ENCODE measurements at places on chromosomes 7 and 10.

DNA sequence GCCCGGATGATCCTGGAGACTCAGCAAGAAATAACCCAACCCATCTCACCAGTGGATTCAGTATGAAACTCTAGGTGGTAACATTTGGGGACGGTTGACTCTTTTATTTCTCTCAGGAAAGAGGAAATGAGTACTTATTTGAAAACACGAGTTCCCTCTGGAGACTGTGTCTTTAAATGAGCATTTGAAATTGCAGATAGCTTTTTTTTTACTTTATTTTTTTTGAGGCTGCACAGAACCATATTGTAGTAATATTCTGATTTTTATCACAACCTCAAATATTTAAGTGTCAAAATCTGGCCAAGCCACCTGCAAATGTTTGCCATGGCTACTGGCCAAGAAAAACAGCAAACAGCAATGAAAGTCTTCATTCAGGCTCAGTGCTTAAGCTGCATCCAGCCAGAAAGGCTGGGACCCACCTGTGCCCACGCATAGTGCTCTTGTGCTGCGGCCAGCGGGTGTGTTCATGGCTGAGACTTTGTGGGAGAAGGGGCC is 160.8 kb downstream of the CREB5 start:
- DNase-seq, result no peak

- DNase-seq, result no peak
These were observed 53.0 kb downstream of the TCF7L2 start for GRCh38 chr10:113003052-113003451.

GRCh38 chr7:92621561-92622023 is 31.4 kb upstream of the FAM133B start:
- DNase-seq, result no peak

DNA sequence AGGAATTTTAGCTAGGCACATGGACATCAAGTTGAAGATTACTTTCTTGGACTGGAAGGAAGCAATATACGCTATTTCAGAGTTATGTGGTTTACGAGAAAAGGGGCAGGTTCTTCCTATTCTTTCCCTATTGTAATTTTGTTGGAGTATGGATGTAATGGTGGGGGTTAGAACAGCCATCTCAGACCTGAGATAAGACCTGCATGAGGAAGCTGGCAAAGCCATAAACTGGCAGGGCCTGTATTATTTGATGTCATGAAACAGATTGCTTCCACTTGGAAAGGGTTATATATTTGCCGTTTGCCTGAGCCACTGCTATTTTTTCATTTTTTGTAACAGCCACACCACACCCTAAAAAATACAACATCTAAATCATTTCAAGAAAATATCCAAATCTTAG is 220.5 kb upstream of the MAGI2 start:
- DNase-seq, result no peak

DNA sequence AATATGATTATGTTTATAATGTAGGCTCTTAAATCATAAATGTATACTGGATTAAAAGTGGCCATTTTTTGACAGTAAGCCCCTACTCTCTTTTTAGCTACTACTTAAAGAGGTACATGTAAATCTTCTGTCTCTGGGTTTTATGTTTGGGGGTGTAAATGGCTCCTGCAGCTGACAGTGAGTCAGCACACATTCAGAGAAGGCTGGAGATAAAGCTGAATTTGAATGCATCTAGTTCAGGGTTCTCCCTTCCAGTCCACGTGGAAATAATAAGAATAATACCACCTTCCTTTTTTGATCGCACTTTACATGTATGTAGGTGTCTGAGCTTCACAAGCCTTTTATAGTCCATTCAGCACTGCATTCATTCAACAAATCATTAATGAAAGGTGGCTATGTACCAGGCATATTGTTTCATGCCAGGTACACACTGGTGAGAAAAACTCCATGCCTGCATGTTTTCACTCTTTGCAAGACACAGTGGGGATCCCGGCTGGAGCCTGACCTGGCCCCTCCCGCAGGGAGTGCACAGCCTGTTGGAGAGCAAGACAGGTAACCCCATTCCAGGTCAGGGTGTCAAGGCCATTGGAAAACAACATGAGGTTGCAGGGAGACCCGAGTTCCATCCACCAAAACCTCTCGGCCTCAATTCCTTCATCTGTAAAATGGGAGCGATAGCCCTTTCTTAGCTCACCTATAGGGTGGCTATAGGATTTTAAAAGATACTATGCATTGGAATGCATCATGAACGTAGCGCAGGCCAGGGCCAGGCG is 107.5 kb upstream of the ANLN start:
- no peak for DNase-seq

DNA sequence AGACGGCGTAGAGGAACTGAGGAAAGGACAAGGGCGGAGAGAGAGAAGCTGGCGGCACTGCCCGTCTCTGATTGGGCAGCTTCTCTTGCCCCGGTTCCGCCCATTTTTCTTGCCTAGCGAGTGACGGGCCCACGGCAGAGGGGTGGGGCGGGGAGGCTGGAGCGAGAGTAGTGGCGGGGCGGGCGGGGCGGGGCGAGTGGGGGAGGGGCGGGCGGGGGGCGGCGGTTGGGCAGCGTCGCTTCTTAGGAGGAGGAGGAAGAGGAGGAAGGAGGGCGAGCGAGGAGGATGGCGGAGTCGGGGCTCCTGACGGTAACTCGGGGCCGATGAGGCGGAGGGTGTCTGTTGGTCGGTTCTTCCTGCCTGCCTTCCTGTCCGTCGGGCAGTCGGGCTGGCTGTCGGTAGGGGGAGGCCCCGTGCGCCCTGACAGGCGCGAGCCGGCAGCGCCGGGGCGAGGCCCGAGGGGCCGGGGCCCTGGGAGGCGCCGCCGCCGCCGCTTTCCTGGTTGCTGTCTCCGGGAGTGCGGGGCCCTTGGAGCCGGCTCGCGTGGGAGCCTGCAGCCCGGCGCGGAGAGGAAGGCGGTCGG is at the start of gene SHOC2:
TSS of gene SHOC2 (plus strand) at position 256 of the 583 bp plus-strand sequence. CDS start 44,755 bp downstream, outside the sequence.
- peak; percentile 96 for DNase-seq

DNA sequence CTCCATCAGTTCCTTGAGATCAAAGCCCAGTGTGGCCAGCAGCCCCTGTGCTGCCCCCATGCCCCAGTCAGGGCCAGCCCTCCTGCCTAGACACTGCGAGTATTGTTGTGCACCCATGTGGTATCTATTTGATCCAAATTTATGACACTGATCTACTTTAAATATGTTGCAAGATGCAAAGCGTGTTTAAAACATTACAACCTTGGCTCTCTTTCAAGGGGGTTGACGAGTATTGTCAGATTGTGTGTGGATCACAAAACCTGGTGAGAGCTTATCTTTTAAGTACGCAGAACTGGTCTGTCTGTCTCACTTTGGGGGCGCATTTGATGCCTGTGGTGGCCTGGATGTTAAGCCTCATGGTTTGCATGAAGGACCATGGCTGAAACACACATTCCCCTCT is 108.9 kb downstream of the COL13A1 start:
- no peak for DNase-seq

DNA sequence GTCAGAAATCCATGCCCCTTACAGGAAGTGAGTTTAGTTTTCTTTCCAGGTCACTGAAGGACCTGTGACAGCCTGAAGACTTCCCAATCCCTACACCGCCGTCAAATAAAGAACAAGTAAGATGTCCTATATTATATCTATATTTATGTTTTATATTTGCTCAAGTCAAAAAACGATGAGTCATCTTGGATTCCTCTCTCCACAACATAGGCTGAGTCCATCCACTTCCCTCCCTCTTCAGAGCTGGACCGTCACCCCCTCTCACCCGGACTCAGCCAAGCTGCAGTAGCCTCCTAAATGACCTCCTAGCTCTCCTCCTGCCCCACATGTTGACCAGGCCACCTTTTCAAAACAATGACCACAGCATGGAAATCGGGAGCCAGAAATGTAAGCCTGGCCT is 53.5 kb downstream of the GLI3 start:
- DNase-seq, result no peak

DNA sequence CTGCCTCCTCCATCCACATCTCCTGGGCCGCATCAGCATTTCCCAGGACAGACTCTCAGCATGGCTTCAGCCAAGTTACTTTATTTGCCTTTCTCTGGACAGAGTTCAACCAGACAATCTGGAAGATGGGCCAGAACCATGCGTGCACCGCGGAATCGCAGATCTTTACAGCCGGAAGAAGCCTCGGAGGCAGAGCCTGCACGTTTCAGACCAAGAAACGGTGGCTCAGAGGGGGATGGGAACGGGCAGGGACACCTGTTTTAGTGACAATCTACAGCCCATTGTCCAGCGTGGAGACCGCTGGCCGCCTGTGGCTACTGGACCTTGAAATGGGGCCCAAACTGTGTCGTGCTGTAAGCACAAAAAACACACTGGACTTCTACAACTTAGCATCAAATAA is 3.5 kb downstream of the VIPR2 start:
- no peak for DNase-seq

DNA sequence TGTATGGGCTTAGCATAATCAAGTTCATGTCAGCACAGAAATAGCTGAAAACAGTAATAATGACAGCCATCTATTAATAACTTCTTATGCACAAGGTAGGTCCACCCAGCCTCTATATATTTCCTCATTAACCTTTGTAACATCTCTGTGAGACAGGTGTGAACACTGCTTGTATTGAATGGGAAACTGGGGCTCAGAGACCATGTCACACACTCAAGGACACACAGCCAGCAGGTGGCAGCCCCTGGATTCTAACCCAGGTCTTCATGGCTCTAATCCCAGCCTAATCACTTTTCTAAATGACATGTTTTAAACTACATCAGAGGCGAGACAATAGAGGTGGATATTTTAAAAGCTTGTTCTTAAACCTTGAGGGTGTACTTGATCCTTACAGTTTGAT is 591.4 kb downstream of the PARD3 start:
- no peak for DNase-seq

- DNase-seq, result no peak
These were observed 18.3 kb upstream of the ZNF12 start for GRCh38 chr7:6725003-6725402.

DNA sequence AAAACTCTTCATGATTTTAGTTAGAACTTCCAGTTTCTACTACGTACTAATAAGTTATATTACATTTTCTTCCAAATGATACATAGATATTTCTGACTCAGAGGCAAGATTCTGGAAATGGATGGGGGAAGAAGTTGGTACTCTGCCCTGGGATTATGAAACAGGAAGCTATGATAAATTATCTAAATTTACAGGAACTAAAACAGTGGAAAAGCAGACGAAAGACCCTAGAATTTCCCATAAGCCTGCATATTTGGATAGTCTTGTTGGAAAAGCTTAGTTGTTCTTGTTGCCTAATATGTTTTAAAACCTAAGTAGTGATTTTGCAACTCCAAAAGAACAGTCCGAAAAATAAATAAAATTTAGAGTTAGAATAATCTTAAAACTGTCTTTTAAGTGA is 21.8 kb downstream of the CFAP69 start:
- no peak for DNase-seq

GRCh38 chr10:123800289-123800688 is 91.3 kb downstream of the CPXM2 start:
- no peak for DNase-seq

DNA sequence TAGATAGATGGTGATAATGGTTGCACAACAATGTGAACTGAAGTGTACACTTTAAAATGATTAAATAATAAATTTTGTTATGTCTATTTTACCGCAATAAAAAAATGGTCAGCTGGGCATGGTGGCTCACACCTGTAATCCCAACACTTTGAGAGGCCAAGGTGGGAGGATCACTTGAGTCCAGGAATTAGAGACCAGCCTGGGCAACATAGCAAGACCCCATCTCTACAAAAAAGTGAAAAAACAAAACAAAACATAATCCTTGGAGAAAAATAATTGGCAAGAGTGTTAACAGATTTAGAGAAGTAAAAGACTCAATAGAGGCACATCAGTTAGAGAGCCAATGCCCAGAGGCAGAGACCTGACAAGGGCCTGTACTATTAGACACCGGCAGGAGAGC is 9.9 kb upstream of the RPEL1 start:
- DNase-seq, result no peak

- no peak for DNase-seq
These were observed 169.6 kb upstream of the KLF6 start for GRCh38 chr10:3954615-3955014.

DNA sequence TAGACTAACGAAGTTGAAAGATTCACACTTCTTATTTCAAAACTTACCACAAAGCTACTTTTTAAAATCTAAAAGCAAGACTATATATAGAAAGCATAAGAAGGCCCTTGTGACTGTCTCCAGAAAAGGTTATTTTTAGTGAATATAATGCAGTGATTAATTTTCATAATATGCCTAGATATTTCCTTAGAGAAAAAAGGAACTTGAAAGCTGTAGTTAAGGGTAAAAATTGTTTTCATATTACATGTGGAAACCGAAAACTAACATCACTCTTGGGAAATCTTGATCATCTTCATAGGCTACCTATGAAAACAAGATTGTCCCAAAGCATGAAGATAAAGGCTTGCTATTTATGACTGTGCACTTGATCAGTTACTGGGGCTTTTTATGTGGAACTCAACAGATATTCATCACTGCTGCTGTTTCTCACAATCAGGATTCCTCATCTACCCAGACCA is 223.2 kb downstream of the SH2D4B start:
- no peak for DNase-seq

GRCh38 chr10:86757113-86757972 is 924 bp downstream of the BMPR1A start:
- peak; percentile 53 for DNase-seq

DNA sequence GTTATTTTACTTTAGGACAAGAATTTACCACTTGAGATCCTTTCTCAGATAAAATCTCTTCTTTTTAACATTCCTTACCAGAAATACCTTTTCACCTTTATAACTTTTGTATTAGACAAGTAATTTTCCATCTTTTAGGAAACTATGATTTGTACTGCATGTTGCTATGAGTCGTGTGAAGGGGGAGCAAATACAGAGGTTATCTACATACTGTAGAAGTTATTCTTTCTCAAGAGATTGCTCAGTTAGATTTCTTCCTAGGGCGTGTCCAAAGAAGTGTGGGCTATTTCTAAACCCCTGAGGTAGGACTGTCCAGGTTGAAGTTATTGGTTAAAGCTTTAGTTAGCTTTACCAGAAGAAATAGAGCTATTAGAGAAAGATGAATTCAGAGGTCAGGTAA is 30.2 kb upstream of the ARHGAP12 start:
- DNase-seq, result no peak

All from CD8-positive, alpha-beta T cell (primary cell).